GM23248 (cell line): ENCODE measurements at places on chromosomes 5 and 9. TPM values are rescaled to one million over a fixed set of nuclear protein-coding genes. Genes with fewer than 3 reads are reported as not detected.

DNA sequence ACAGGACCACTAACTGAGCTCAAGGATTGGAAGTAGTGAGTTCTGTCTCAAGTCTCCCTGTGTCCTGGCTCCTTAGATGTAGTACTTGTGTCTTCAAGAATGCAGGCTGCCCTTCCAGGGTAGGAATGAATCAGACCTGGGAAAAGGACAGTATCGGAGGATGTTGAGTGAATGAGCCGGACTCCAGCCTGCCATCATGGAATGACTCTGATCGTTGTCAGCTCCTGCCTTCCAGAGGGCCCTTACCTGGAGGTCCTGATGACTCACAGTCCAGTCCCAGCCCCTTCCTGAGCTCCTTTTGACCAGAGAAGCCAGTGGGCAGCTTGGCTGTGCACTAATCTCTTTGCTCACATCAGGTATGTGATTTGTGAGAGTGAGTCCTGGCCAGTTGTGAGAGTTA is 161.1 kb downstream of the TRPM6 start:
- DNase-seq: no peak

GRCh38 chr5:174542471-174542870 is 181.9 kb upstream of the MSX2 start:
- DNase-seq: no peak

DNA sequence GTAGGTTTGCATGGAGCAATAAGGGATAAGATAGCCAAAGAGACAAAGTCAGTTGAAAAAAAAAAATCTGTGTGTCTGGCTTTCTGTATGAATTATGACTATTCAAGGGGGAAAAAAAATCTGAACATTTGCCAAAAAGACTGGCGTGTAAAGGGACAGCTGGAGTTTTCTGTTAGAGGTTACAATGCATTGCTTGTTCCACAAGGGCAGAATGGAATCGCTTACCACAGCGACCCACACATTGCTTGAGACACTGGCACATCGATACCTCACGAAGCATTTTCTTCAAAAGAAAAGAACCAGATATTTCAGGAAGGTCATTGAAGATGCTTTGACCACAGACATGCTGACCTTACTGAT is 327.8 kb downstream of the TMEM167A start:
- no peak for DNase-seq

GRCh38 chr9:136383436-136383835 is 10.0 kb upstream of the CARD9 start:
- no peak for DNase-seq

GRCh38 chr5:81817086-81817485 is 66.2 kb upstream of the SSBP2 start:
- no peak for DNase-seq

DNA sequence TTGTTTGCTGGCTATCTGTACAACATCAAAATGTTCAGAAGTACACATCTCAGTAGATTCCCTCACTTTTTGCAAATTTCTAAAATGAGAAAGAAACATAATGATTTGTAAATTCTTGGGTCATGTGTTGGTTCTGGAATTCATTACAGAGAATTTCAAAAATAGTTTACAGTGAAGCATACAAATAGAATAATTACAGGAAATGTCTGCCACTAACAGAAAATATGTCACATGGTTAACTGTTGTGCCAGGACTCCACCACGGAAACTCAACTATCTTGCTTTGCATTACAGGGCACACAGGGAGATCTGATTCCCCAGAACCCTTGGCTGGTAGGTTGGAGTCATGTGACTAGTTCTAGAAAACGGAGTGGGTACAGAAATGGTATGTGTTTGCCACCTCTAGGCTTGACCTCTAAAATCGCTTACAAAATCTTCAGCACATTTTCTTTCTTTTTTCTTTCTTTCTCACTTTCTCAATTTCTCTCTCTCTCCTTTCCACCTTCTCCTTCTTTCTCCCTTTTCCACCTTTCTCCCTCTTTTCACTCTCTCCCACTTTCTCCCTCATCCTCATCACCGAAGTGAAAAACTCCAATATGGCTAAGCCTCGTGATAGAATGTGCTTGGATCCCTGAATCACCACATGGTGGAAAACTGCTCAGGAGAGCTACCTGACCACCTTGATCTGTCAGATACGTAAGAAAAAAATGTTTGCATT is 32.4 kb downstream of the RASEF start:
- peak; percentile 22 for DNase-seq

- no peak for DNase-seq
These were observed 422.3 kb downstream of the SPATA31D1 start for GRCh38 chr9:82410866-82411265.

DNA sequence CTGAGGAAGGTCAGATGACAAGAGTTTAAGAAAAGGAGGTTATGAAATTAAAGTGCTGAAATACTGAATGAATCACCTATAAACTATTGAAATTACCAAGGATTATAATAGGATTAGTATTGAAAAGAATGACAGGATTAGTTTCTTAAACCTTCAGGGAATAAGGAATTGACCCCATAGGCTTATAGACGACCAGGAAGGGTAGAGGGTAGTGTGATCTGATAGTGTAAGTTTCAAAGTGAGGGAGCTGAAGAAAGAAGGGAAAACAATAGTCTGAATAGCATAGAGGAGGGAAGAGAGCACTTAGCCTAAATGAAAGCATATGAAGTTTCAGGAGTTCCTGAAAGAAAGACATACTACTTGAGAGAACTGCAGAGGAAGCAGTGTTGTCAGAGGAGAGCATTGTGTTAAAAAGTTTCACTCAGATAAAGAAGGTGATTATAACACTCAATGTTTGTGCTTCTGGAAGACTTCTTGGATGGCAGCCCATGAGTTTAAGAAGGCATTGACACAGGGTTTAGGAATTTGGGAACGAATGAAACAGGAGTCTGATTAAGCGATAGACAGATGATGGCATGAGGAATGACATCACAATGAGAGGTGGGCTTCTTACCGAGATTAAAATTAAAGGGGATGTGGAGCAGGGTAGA is 557.9 kb upstream of the GRAMD2B start:
- DNase-seq: peak; percentile 43

GRCh38 chr9:35680331-35681105 is 6.8 kb downstream of the CA9 start:
- peak; percentile 62 for DNase-seq

GRCh38 chr9:68768619-68769018 is 63.6 kb downstream of the PIP5K1B start:
- DNase-seq: no peak

GRCh38 chr5:1043327-1043726 is 34.7 kb downstream of the NKD2 start:
- DNase-seq: no peak

DNA sequence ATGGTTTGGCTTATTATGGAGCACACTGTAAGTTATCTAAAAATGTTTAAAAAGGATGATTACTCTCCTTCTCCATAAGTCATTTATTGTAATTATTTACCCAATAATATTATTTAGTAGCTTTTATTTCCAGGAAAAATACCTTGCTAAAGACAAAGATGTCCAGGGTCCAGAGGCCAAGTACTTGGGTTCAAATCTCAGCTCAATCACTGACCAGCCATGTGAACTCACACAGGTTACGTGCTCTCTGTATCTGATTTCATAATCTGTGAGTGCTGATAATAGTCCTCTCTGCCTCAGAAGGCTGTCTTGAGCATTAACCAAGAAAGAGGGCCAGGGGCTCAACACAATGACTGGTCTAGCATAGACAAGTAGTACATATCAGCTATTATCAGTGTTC is 27.0 kb downstream of the ALDH1A1 start:
- DNase-seq: no peak

The ANKRD18B gene
- 0.49 and 0.74 TPM in 2 replicates for polyA plus RNA-seq

The C9 gene
- polyA plus RNA-seq: 0.06 TPM in 1 of 2 replicates, not detected in the other

The NEURL1B gene
- polyA plus RNA-seq: 0.13 and 0.16 TPM in 2 replicates

The GPRIN1 gene
- 1.2 and 1.3 TPM in 2 replicates for polyA plus RNA-seq

The ERAP2 gene
- polyA plus RNA-seq: 0.32 and 1.1 TPM in 2 replicates

The CARTPT gene
- not detected in 2 replicates for polyA plus RNA-seq

The FLT4 gene
- not detected in 2 replicates for polyA plus RNA-seq

The GABRB2 gene
- not detected in 2 replicates for polyA plus RNA-seq

The SPEF2 gene
- polyA plus RNA-seq: 4.6 and 6.7 TPM in 2 replicates

The TBC1D9B gene
- polyA plus RNA-seq: 78.8 and 82.0 TPM in 2 replicates

The RNF180 gene
- 0.04 and 0.10 TPM in 2 replicates for polyA plus RNA-seq
